ENCODE measurements at places on chromosomes 1 and 21.

GRCh38 chr1:161013131-161013487 is 7.8 kb downstream of the F11R start:
- no peak for DNase-seq

GRCh38 chr1:151762941-151763921 is at the start of gene MRPL9:
MRPL9 (minus strand) TSS chr1:151763496; CDS start chr1:151763479, 17 bp downstream.
- DNase-seq, result peak; percentile 85

DNA sequence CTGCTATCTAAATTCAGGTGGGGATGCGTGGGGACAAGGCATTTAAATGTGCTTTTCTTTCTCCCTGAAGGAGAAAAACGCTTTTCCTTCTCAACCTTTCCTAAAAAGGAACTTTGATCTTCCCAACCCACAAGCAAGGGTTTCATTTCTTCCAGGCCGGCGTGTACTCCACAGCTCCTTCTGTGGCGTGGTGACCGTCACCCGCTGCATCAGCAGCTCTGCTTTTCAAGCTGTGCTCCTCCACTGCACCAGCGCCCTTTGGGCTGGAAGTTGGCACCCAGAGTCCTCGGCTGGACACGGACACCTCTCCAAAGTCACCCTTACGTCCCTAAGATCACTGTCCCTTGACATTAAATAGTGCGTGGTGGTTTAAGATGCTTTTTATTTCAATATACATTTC is 54.3 kb downstream of the PEX14 start:
- DNase-seq, result no peak

- DNase-seq, result no peak
Measured at GRCh38 chr1:168613038-168613451, 36.6 kb downstream of the XCL1 start.

- no peak for DNase-seq
Measured at GRCh38 chr1:87702455-87702854, 373.8 kb downstream of the LMO4 start.

- DNase-seq, result no peak
Measured at GRCh38 chr1:221415651-221416050, 326.2 kb downstream of the DUSP10 start.

- no peak for DNase-seq
Measured at GRCh38 chr1:20353836-20354235, 63.2 kb downstream of the VWA5B1 start.

- no peak for DNase-seq
Measured at GRCh38 chr21:24148461-24148860, 1458.8 kb downstream of the MRPL39 start.

GRCh38 chr1:213014642-213015041 is 1.0 kb downstream of the ANGEL2 start:
- no peak for DNase-seq

DNA sequence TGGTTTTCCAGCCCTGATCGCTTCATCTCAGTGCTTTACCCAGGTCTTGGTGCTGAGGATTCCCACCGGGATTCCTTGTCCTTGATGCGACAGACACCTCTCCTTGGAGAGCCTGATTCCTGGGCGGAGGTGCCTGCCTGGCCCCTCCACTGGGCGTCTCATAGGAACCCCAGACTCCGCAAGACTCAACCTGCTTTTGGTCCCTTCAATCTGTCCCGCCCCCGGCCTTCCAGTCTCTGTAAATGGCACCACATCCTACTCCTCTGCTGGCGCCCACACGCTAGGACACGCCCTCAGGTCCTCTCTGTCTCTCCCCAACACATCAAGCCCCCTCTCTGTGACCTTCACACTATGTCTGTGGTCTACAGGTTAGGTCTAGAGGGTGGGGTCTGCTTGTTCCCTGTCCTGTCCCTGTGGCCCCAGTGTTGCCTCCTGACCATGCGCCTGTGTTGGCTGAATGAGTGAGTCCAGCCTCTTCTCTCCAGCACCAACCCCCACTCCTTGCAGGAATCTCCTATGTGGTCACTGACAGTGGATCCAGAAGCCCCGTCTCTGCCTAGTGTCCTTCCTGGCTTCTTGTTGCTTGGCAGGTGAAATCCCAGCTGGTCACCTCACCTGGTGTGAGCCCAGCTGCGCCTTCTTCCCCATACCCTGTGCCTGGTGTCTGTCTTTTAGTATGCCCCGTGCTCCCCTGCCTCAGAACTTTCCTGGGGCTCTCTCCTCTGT is 119.7 kb upstream of the C1orf174 start:
- no peak for DNase-seq

GRCh38 chr21:43364851-43365424 is 62.0 kb downstream of the SIK1 start:
- DNase-seq, result no peak

DNA sequence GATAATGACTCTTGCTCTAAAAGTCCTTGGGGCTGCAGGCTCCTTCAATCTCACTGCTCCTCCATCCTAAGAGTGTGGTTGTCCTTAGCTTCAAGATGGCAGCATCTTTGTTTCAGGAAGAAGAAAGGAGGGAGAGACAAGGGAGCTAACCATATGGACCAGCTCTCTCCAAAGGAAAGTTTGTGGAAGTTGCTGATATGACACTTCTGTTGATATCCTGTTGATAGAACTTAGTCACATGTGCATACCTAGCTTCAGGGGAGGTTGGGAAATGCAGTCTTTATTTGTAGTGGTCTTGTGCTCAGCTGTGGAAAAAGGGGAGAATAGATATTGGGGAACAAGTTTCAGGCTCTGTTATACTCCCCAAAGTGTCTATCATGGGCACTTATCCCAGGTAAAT is 186.9 kb downstream of the GIPC2 start:
- DNase-seq, result no peak

DNA sequence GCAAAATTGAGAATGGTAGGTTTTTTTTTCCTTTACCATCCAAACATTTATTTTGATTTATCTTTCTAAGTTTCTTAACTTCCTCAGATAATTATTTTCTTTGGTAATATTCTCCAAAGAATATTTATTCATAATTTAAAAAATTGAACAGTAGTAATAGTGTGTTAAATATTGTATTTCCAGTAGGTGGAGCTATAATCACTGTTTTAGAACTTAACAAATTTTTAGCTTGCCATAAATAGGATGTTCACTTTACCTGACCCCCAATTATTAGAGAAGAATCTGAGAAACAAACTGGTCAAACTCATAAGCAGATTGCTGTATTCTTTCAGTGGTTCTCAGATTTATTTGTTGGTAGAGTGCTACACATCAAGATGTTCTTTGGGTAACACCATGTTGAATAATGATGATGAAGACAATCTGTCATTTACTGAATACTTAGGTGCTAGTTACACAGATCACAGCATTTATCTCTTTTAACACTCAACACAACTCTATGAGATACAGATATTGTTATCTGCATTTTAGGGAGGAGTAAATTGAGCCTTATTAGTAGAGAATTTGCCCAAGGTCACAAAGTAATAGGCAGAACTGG is 82.4 kb upstream of the GPR88 start:
- DNase-seq, result no peak

GRCh38 chr21:34200288-34200905 is 127.0 kb downstream of the MRPS6 start:
- DNase-seq, result no peak

DNA sequence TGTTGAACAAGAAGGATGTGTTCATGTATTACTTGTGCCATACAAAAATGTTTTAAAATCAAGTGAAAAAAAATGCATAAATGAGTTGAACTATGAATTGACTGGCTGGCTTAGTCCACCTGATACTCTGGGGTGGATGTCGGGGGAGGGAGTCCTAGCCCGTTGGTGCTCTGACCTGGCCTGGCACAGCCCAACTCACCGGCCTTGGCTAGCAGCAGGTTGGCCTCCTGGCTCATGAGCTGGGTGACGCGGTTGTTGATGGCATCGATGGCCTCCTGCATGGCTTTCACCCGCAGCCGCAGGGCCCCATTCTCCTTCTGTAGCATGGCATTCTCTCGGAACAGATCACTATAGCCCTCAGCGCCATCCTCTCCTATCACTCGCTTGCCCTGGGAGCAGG is 21.6 kb downstream of the KIF21B start:
- no peak for DNase-seq

GRCh38 chr1:61082311-61083012 is at the start of gene NFIA:
NFIA (plus strand) TSS chr1:61082561.
- no peak for DNase-seq

- DNase-seq, result no peak
Measured at GRCh38 chr1:42952303-42953001, 6.2 kb downstream of the SLC2A1 start.

GRCh38 chr21:31714741-31715365 is 17.1 kb downstream of the SCAF4 start:
- DNase-seq, result no peak

GRCh38 chr21:34276711-34277425 is 86.9 kb upstream of the KCNE2 start:
- DNase-seq, result no peak

- DNase-seq, result no peak
Measured at GRCh38 chr1:211529011-211529410, 37.0 kb upstream of the RD3 start.

DNA sequence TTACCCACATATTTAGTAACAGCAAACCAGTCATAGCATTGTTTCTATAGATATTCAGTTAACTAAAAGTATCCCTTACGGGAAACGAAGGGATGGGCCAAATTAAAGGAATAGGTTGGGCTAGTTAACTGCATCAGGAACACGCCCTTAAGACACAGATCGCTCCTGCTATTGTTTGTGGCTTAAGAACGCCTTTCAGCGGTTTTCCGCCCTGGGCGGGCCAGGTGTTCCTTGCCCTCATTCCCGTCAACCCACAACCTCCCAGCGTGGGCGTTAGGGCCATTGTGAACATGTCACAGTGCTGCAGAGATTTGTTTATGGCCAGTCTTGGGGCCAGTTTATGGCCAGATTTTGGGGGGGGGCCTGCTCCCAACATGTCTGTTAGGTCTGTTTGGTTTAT is 14.7 kb downstream of the TNFRSF18 start:
- no peak for DNase-seq

- DNase-seq, result no peak
Measured at GRCh38 chr21:33824156-33824941, 91.3 kb downstream of the ATP5PO start.
